ENCODE measurements at places on chromosomes 7 and 10.

GRCh38 chr10:125591886-125592285 lies 91.1 kb downstream of the TEX36 start:
- no peak for DNase-seq

GRCh38 chr7:108001764-108002725 lies 916 bp downstream of the LAMB1 start:
- peak; percentile 69 for DNase-seq

DNA sequence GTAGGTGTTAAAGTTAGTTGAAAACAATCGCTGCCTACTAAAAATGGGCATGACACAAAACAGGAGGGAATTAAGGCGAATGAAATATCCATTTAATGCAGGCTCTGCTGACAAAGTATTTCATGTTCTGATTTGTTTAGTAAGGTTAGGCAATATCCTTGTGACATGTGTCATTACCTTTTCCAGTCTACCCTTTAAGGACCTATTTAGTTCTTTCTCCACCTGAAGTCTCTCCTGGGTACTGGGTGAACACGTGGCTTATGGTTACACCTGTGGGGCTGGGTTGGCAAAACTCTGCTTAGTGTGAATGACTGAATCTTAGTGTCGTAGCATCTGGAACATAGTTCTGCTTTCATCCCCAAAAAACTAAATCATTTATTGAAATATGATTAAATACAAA lies 313.5 kb downstream of the CCDC3 start:
- DNase-seq: no peak

GRCh38 chr10:107728807-107729206 lies 564.3 kb upstream of the SORCS1 start:
- no peak for DNase-seq

- DNase-seq: no peak
These were observed 67.0 kb upstream of the ITGB1 start for GRCh38 chr10:33025039-33025438.

DNA sequence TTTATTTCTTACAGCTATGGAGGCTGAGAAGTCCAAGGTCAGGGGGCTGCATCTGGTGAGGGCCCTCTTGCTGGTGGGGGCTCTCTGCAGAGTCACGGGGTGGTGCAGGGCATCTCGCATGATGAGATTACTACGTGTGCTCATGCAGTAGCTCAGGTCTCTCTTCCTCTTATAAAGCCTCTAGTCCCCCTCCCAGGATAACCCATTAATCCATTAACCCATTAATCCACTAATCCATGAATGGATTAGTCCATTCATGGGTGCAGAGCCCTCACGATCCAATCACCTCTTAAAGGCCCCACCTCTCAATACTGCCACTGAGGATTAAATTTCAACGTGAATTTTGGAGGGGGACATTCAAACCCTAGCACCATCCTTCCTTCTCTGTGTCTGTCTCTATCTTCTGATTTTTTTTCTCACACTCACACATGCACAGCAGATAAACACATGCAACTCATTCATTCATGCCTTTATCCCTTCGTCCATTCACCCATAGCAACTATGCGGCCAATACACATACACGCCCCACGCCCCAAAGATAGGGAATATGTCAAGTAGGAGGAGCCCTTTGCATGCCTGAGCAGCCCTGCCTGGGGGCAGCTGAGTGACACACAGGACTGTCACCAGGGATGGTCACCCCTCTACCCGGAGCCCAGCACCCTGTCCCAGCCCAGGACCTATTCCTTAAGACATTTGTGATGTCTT lies 86.5 kb downstream of the C10orf105 start:
- DNase-seq: no peak

DNA sequence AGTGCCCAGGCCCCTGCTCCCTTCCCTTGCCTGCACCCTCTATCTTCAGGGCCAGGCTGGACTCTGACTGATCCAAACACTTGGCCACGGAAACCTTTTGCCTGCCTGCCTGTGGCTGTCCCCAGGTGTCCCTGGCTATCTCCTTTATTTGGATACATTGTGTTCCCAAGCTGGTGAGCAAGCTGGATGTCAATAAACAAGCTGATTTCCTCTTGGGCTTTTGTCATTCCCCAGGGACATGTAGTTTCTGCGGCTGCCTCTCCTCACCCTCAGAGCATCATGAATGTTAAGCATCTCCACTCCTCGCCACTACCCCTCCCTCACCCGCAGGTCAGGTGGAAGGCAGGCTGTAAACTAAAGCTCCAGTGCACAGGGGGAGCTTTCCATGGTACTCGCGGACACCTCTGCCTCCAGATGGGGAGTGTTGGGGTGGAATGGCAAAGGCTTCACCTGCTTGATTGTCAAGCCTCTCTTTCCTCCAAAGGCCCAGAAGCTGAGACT lies 6.9 kb downstream of the GHRHR start:
- DNase-seq: peak; percentile 10

Measured in AG20443 (cell line).